Ascending aorta (tissue), 2 donors: ENCODE measurements at places on chromosomes 12 and 14.

DNA sequence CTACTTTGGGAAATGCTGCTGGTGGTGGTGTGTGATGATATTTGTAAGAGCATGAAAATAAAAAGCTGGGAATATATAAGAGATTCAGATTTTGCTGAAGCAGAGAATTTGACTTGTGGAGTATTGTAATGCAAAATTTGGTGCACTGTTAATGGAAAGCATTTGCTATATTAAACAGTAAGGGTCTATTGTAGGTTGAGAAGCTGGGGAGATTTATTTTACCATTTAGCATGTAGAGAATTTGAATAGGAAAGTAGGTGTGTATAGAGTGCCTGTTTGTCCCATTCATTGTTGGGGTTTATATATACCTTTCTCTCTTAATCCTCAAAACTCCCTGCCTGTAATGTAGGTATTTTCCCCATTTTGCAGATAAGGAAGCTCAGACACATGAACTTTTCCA is 48.4 kb downstream of the CRADD start:
- no peak for DNase-seq

DNA sequence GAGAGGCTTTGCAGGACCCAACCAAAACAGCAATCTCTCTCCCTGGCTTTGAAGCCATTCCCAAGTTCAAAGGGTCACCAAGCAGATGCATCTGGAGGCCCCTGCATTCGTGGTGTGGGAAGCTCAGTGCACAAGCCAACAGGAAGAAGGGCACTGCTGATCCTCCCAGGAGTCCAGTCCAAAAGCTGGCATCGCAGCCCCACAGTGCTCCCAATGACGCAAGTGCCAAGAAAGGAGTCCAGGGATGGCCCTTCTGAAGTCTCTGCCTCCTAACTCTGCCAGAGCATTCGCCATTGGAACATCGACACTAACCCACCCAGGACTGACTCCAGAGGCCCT is 25.1 kb downstream of the PXN start:
- DNase-seq: no peak

- no peak for DNase-seq
Measured at GRCh38 chr12:61365001-61365400, 895.2 kb upstream of the USP15 start.

DNA sequence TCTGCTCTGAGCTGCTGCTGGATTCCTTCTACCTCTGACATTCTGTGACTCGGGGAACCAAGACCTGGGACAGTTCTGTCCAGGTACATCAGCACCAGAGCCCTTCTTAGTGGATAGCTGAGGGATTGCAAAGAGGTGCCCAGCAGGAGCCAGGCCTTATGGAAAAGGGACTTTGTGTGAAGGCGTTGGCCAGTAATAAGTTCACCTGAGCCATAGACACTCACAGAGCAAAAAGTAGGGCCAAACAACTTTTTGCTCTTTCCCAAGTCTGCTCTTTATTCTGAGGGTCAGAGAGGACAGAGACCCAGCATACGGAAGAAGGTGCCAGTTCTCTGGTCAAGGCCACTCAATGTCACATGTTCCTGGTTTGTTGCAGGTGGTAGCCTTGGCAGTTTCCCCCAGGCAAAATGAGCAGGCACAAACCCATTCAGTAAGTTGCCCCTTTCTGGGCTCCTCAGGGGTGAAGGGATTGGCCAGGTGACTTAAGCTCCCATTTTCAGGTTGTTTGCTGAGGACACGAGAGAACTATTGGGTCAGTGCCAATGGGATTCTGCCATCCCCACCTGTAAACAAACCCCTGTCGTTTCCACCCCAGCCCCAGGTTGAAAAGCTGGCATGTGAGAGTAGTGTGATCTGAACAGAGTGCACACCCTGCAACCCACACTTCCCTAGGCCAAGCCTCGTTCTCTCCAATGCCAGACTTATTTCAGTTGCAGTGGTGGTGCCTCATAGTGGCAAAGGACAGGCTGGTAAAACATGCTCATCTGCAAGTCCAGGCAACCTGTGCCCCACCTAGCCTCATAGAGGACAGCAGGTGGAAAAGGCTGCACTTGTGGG is 150.3 kb downstream of the SMOC1 start:
- no peak for DNase-seq

DNA sequence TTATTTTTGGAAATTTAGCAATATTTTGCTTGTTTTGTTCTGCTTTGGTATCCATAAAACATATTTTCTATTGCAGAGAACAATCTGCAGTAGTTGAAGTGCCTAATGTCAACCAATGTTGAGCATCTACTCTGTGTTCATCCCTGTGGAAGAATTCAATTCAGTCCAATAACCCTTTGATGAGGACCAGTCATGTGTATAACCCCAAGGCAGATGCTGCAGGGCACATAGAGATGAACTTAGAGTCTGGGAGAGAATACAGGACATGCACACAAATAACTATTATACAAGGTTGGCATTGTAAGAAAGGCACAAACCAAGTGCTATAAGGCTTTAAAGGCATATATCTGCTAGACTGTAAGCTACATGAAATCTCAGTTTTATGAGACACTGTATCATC is 304.7 kb downstream of the LRIG3 start:
- DNase-seq: no peak

DNA sequence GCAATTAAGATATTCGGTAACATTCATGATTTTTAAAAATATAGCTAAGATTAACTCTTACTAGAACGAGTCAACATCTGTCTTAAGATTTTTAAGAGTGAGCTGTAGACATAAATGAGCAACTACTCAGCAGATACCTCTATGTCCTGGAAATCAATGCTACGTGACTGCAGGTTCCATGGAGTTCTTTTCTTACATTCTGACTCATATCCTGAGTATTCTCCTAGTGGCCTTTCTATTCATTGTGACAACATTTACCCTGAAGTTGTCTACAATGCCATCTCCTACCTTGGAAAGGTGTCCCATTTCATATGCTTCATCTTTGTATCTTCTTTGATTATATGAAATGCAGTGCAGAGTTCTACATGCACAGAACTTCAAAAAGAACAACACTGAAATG is 59.9 kb downstream of the PKP2 start:
- no peak for DNase-seq

DNA sequence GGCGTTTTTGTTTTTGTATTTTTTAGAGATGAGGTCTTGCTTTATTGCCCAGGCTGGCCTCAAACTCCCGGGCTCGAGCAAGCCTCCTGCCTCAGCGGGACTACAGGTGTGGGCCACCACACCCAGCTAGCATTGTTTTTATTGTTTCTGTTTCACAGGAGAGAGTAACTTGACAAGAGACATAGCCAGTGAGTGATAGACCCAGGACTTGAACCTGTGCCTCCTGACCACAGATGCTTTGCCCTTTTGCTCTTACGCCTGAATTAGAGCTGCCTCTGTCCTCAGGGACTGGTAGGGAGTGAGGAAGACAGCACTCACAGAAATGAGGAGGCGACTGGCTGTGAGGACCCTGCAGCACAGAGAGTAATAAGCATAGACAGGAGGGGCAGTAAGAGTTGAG is 2.3 kb downstream of the EVL start:
- no peak for DNase-seq

- DNase-seq: no peak
Measured at GRCh38 chr12:45234139-45234865, 18.4 kb downstream of the ANO6 start.

- peak; percentile 64 for DNase-seq
Measured at GRCh38 chr14:103524002-103524935, 1.6 kb upstream of the CKB start.

DNA sequence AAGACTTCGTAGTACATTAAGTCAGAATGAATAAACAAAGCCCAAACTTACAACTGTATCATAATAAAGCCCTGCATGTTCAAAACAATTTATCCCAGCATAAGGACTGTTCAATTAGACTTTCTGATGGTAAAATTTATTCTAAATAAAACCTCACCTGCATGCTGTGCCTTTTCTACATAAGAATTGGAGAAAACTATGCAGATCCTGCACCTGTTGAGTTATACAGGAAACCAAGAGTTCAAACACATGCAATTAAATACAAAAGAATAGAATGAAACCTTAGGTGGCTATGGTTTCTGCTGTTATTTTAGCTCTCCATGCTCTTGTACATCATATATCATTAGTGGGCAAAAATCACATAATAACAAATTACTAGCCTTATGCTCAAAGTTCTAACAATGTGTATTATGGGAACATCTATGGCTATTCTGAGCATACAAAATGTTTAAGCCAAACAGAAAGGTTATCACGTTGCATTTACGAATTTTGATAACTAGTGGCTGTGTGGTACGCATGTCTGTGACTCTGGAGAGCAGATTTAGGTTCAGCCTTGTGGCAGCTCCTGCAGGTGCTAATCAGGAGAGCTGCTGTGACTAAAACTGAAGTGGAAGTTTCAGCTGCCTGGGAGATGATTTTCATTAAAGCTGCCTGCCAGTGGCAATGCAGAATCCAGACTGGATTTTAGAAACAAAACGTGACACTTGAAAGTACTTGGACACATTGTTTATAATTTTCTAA is 36.1 kb upstream of the LRFN5 start:
- DNase-seq: no peak

DNA sequence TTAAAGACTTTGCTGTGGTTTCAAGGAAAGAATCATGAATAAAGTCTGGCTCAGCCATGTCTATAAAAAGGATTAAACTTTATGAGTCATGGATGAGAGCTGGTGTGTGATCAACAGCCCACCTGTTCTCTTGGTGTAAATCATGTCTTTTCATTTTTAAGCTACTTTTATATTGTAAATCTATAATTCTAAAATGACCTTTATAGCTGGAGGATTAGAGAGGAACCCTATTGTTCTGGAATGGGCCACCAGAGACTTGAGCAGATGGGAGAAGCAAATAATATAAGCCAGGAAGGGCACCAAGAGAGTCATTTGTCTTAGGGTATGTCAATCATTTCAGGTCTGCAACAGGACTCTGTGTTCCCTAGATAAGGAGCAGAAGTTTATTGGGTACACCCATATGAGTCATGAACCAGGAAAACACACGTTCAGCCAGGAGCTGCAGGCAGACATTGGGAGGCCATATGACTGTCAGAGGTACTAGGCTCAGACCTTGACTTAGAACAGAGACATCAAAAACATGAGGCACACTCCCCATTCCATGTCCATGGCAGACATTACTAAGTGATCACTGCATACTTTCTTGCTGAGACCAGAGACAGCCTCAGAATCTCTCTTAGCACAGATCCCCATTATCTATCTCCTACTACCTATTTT is 49.3 kb downstream of the NDUFA12 start:
- no peak for DNase-seq

DNA sequence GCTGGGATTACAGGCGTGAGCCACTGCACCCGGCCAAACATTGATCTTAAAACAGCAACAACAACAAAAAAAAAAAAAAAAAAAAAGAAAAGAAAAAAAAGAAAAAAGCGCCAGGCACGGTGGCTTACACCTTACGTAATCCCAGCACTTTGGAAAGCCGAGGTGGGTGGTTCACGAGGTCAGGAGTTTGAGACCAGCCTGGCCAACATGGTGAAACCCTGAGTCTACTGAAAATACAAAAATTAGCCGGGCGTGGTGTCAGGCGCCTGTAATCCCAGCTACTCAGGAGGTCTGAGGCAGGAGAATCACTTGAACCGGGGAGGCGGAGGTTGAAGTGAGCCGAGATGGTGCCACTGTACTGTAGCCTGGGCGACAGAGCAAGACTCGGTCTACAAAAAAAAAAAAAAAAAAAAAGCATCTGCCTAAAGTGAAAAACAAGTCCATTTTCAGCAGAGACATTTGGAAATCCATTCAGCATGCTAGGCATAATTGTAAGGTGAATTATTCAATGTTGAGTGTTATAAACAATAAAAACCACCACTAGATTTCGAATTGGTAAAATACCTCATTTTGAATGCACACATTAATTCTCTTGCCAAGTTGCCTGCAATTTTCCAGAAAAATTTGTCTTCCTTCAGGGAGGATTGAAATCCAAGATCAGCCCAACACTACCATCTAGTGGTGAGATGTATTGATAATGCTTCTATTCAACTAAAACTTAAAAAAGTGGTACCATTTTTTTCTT is 8.0 kb upstream of the CERS5 start:
- DNase-seq: no peak

- DNase-seq: no peak
Measured at GRCh38 chr14:50822501-50823042, 8.4 kb downstream of the NIN start.

DNA sequence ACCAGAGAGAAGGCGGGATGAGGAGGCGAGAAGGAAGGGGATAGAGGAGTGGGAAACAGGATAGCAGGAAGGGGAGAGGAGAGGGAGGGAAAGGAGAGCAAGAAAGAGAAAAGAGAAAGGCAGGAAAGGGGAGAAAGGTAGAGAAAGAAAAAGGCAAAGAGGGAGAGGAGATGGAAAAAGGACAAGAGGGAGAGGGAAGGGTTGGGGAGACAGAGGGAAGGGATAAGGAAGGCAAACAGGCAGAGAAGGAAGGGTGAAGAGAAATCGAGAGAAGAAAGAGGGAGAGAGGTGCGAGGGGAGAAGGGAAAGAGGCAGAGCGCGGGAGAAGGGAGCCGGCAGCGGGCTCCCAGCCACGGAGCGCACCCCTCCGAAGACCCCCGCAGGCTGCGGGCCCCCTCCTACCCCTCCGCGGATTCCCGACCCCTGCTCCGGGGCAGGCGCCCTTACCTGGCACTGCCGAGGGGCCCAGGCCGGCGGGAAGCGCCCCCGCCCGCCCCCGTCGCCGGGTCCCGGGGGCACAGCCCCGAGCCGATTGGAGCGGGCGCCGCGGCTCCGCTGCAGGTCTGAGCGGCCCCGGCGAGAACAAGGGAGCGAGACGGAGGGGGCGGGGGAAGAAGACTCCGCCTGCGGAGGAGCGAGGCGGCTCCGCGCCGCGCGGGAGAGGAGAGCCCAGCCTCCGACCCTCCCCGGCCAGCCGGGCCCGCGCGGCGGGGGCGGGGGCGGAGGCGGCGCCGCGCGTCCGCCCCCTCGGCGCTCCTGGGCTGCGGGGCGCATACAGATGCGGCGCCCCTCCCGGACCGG is at the start of gene CDH24:
Gene CDH24 (minus strand): TSS at position 565 of the 801 bp plus-strand sequence. CDS start 1,787 bp downstream, outside the sequence.
- peak; percentile 83 for DNase-seq

GRCh38 chr12:52659951-52660350 is 7.9 kb upstream of the KRT2 start:
- no peak for DNase-seq

- DNase-seq: no peak
Measured at GRCh38 chr14:104001003-104001402, 58.7 kb upstream of the RD3L start.

DNA sequence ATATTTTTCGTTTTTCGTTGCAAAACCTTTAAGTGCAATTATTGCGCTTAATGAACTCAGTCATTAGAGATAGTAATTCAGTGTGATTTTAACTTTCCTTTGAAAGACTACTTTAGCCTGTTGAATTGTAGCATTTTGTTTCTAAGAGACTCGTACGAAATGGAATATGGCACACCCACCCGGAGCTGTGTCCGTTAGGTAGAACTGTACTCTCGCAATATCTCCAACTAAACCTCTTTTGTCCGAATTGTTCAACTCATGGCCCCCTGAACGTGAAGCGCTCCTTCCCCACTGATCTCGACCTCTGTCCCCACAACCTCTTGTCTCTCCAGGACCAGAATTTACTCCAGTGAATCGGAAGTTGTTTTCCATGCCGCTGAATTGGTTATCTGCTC is 800 bp downstream of the PCNX4 start:
- no peak for DNase-seq

DNA sequence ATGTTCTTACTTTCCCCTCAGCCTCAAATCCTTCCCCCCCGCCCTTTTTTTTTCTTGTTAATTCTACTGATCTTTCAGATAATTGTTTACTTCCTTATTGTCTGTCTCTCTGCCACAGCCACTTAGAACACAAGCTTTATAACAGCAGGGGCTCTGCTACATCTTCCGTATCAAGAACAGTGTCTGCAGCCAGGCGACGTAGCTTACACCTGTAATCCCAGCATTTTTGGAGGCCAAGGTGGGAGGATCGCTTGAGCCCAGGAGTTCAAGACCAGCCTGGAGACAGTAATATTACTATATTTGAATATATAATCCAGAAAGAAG is 5.4 kb downstream of the SOS2 start:
- DNase-seq: no peak

GRCh38 chr12:6352193-6353173 is 10.6 kb upstream of the TNFRSF1A start:
- DNase-seq: no peak
